ENCODE measurements at places on chromosomes 7 and 10.
A peak's percentile ranks its signal among the peaks of the same experiment; 100 is the strongest.

DNA sequence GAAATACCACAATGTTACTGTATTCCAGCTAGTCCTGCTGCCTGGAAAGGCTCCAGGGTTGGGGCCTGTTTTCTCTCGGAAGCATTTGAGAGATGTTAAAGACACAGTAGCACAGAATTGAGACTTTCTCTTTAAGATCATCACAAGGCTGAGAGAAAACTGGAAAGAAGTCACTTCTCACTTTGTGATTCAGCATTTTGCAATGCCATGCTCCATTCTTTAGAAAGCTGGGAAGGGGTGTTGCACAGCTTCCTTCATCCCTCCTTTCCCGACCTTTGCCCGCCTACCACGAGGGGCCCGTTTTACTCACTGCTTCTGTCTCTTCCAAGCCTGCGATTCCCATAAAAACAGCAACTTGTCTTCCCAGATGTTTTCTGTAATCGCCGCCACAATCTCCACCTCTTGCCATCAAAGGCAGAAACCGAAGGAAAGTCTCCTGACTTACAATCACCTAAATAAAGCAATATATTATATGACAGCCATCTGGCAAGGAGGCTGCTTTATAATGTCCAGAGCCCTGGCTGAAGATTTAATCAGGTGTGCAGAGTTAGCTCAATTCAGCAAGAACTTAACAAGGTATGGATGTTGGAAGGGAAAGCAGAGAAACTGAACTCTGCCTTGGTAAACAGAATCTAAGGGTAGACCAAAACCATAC, 18.9 kb downstream of the NOD1 start:
- DNase-seq, result no peak

DNA sequence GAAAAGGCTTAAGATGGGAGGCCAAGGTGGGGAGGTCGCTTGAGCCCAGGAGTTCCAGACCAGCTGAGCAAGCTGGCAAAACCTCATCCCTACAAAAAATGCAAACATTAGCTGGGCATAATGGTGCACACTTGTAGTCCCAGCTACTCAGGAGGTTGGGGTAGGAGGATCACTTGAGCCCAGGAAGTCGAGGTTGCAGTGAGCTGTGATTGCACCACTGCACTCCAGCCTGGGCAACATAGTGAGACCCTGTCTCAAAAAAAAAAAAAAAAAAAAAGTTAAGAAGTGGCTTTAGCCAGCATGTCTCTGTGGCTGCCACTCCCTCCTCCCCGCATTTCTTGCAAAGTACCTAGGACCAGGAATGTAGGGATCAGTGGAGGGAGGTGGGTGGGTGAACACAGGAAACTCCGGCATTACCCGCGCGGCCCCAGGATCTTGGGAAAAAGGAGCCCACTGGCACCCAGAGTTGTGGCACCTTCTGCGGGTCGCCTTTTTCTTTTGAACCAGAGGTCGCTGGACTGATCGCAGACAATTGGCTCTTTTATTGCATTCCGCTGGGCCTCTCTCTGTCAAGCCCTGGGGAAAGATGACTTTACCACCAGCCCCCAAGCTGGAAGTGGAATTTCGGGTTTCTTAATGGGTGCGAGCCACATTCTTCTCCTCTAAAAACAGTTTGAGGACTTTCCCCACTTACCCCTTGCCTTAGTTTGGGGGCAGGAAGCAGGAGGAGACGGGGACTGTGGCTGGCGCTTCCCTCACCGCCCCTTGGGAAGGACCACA, 3.5 kb downstream of the VGF start:
- no peak for DNase-seq

DNA sequence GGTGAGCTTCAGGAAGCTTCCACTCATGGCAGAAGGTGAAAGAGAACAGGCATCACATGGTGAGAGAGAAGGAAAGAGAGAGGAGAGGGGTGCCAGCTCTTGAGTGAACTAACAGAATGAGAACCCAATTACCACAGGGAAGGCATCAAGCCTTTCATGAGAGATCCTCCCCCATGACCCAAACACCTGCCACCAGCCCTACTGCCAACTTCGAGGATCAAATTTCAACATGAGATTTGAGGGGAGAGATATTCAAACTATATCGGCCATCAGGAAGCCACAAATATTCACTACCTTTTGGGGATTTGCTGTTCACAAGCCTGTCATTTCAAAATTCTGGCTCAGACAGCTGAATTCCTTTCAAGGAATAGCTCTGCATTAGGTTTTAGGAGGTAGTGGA, 39.9 kb upstream of the SMNDC1 start:
- peak; percentile 76 for DNase-seq

GRCh38 chr7:5997210-5997808, 11.5 kb downstream of the PMS2 start:
- peak; percentile 21 for DNase-seq

DNA sequence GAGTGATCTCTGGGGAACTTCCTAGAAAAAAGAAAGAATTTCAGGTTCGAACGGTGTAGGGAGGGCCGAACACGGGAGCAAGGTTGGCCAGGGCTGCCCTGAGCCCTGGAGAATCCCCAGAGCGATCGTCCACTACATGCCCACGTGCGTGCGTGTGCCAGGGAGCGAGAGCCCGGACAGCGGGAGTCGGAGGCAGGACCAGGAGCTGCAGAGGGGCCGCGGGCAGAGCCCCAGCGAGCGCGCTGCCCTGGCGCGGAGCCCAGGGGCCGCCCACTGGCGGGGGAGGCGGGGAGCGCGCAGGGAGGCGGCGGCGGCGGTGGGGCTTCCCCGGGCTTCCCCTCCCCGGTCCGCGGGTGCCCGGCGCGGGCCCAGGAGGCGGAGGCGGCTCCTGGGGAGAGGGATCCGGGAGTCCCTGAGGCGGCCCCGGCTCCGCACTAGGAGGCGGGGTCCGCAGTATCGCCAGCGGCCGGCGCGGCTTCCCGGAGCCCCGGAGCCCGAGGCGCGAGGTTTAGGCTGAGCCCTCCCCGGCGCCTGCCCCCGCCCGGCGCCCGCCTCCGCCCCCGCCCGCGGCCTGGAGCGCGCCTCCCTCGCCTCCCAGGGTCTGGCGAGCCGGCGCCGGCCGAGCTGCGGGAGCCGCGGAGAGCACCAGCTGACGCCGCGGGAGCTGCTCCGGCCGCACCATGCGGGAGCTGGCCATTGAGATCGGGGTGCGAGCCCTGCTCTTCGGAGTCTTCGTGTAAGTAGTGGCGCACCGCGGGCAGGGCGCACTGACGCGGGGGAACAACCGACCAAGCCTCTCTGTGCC, at the start of gene PLPP4:
Gene PLPP4 (plus strand): TSS at position 602 of the 805 bp plus-strand sequence. CDS start 79 bp downstream, at position 681.
- peak; percentile 52 for DNase-seq

- DNase-seq, result no peak
Measured at GRCh38 chr10:4018054-4018511, 233.1 kb upstream of the KLF6 start.

- no peak for DNase-seq
Measured at GRCh38 chr7:85341121-85341520, 154.3 kb upstream of the SEMA3D start.

GRCh38 chr7:32093415-32094408, 23.5 kb upstream of the PDE1C start:
- DNase-seq, result no peak

- DNase-seq, result no peak
Measured at GRCh38 chr7:103851357-103851756, 138.1 kb downstream of the RELN start.

- DNase-seq, result no peak
Measured at GRCh38 chr7:106523482-106523881, 137.5 kb downstream of the CCDC71L start.

- no peak for DNase-seq
Measured at GRCh38 chr7:47266799-47267198, 315.1 kb downstream of the TNS3 start.

GRCh38 chr10:73338801-73339368, 19.8 kb downstream of the CFAP70 start:
- no peak for DNase-seq

DNA sequence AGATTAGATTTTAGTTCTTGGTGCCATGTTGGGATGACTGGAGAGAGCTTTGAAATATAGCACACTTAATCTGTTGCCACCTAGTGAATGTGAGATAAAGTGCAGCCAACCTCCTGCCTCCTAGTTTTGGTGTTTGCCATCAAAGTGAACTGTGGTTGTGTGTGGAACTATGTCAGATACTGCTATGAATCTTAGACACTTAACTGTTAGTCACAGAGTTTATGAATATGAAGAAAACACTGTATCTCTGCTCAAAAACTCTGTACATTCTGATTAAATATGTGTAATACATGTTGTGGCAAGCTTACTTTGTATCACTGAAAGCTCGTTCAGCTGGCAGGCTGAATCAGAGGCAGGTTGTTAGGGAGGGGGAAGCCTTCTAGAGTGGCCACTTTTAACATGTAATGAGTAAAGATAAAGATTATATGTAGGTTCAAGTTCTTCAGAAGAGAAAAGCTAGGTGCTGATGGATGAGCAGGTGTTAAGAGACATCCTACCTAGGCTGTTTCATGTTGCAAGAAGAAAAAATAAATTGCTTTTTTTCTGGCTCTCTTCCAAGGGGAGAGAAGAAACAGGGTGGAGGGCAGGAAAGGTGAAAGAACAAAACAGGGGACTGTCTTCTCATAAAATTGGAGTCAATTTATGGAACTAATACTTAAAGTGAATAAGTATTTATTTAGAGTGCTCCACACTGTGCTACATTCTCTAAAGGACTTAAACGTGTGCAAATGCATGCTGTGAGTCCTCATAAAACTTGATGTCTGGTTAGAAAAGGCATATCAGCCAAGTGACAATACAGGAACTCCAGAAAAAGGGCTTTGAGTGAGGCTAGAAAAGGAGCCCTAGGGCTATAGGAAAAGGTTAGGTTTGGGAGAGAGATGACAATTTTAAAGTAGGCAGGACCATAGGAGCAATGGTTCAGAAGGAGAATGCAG, 14.1 kb upstream of the LAMB1 start:
- DNase-seq, result peak; percentile 40

DNA sequence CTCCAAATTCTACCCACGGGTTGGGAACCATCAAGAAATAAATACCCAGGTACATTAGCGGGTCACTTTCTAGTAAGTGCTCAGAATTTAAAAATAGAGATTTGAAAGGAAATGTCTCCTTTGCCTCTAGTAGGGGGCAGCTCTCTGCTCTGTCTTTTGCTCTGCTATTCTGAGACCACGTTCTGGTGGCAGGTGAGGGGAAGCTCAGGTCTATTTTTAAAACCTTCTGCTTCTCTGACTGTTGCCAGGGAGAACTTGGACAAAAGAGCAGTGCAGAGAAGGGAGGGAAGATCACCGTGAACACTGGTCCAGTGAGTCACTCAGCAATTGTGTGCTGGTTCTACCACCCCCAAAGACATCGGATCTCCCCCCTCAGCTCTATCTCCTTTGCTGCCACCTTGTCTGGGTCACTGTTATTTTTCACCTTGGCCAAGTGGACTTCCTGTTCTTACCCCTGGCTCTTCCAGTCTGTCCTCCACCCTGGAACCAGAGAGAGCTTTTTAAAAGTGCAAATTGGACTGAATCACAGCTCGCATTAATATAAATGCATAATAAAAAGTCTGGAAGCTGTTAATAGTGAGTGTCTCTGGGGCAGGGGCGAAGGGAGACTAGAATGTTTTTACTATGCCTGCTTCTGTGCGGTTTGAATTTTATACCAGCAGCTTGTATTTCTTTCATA, 72.4 kb upstream of the LOXL4 start:
- DNase-seq, result no peak

GRCh38 chr10:68192113-68192512, 39.8 kb downstream of the ATOH7 start:
- DNase-seq, result no peak

DNA sequence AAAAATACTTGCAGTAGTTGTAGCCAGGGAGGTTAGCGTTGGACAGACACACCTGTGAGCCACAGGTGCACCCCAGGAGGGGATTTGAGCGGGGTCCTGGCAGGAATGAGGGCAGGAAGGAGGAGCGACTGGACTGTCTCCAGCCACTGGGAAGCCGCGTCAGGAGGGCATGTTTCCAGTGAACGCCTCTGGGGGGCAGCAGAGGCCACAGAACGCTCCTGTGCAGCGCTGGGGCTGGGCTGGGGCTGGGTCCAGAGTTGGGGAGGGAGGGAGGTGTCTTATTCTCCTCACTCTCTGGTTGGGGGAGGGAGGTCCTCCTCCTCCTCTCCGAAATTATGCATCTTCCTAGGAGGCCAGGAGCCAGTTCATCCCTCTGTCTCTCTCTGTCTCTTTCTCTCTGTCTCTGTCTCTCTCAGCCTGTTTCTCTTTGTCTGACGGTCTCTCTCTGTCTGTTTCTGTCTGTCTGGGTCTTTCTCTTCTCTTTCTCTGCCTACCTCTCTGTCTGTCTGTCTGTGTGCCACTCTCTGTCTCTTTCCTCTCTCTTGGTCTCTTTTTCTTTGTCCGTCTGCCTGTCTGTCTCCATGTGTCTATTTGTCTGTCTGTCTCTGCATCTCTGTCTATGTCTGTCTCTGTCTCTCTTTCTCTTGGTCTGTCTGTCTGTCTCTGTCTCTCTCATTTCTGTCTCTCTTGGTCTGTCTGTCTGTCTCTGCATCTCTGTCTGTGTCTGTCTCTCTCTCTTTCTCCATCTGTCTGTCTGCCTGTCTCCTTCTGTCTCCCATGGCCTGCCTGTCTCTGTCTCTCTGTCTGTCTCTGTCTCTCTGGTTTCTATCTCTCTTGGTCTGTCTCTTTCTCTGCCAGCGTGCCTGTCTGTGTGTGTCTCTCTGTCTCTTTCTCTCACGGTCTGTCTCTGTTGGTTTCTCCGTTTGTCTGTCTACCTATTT, 9.9 kb upstream of the PSMG3 start:
- peak; percentile 78 for DNase-seq

GRCh38 chr7:95205665-95206225, 118.6 kb downstream of the PON1 start:
- no peak for DNase-seq

DNA sequence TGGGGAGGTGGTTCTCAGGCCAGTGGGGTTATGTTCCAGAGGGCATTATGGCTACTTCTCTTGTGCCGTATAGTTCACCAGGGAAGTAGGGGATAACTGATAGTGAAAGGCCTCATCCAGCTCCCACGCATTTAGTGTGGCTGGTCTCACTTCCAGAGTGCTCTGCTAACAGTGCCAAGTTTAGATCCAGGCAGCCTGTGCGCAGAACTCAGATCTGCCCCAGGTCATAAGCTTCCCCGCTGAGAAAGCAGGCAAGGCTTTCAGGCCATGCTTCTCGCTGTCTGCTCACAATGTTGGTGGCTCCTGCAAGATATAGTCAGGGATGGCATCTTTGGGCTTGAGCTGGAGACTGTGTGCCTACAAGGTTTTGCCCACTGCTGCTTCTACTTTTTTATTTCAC, 11.3 kb downstream of the AGK start:
- no peak for DNase-seq

- DNase-seq, result no peak
Measured at GRCh38 chr10:23171232-23171876, 20.8 kb upstream of the PTF1A start.

- no peak for DNase-seq
Measured at GRCh38 chr10:78747401-78748234, 321.1 kb upstream of the ZMIZ1 start.

DNA sequence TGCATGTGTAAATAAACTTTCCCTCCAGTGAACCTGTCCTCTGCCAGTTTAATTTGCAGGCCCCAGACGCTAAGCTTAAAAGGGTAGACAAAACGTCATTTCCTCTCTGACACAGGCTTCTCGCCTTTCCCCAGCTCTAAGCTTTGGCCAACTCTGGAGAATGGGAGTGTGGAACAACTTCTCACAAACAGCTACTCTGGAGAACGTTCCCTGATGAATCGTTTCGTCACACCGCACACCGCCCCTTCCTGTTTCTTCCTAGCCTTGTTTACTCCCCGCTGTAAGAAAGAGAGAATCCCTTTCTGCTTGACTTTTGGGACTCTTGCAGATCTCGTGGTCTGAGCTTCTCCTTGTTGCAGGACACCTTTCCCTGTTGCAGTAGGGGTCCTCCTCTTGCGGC, 564.2 kb downstream of the TCERG1L start:
- peak; percentile 26 for DNase-seq
